Activated CD4-positive, alpha-beta T cell treated with anti-CD3 and anti-CD28 coated beads, Interleukin-2, amount 50 U/mL, for 24 hours (primary cell): ENCODE measurements at places on chromosomes 12 and 14.

DNA sequence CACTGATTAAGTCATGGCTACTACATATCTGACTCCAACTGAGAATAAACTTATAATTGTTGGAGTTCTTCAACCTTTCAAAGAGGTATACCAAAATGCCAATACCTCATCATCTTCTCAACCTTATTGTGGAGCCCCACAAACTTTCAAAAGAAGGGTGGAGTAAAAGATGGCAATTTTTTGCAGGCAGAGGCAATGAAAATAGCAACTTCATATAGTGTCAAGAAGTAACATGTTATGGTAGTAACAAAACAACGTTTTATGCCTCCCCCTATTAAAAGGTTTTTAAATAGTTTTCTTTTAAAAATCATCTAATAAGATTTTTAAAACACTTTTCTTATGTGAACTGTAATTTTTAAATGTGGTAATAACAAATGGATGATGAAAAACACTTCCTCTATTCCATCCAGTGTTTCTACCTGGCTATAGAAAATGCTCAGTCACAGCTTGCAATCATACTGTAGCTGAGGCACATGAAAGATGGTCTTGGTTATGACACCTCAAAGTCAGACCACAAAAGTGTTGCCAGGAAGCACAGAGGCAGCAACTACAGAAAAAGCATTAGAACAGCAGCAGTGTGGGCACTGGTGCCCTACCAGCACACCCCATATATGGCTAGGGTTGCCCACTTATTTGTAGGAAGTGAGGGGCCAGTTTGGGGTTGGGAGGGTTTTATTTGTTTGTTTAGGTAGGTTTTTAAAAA, 7.0 kb downstream of the PPP1R12A start:
- DNase-seq, result no peak

DNA sequence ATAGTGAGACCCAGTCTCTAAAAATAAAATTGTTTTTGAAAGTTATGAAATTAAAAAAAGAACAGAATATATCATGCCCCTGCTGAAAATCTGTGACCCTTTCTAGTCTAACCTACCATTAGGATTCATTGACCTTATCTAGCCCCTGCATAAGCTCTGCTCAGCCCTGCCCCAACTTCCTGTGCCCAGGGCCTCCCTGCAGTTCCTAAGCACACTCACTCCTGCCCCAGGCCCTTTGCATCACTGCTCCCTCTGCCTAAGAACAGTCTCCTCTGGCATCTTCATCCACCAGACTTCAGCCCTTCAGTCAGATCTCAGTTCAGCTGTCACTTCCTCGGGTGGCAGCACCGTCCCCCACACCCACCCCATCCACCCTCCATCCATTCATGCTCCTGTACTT, 55.4 kb downstream of the SCARB1 start:
- no peak for DNase-seq

- DNase-seq, result no peak
These were observed 19.4 kb downstream of the ALDH6A1 start for GRCh38 chr14:74064883-74065282.

- no peak for DNase-seq
These were observed 49.5 kb upstream of the FOXN3 start for GRCh38 chr14:89466484-89466883.

DNA sequence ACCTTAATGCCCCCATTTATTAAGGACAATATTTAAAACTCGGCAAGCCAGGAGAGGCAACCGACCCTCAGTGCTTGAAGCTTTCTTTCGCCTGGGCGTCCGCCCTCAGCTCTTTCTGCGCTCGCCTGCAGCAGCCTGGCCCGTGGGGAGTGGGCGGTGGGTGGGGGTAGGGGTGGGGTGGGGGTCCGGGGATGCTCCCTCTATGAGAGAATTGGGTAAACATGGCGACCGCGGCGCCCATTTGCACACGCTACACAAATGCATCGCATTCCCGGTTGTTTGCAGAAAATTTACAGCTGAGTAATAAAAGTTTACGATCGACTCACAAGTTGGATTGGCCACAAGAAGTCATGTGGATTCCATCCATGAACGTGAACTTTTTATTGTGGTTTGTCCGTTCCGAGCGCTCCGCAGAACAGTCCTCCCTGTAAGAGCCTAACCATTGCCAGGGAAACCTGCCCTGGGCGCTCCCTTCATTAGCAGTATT, 7.7 kb downstream of the HOXC8 start:
- no peak for DNase-seq

GRCh38 chr12:113400362-113400761, 3.3 kb downstream of the SDS start:
- DNase-seq, result no peak

DNA sequence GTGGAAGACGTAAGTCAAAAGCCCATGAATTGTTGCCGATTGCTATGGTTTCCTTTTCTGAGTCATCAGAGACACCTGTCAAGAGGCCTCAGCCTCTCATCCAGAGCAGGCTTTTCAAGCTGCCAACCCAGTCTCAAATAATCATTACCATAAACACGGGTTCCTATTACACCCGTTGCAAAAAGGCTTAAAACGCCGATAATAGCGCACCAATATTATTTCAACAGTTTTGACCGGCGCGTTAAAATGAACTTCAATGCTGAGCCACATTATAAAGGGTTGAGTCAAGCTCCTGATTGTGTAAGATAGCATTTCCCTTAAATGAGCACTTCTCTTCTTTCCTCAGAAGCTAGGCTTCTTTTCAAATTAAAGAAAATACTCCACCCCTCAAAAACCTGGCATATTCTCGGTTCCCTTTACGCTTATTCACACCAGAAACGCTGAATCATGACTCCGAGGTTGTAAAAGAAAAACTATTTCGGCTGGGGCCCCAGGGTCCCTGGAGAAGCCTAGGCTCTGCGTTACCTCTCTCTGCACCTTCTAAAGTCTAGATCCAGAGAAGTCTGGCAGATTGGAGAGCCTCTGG, 1.4 kb downstream of the TMTC1 start:
- no peak for DNase-seq

DNA sequence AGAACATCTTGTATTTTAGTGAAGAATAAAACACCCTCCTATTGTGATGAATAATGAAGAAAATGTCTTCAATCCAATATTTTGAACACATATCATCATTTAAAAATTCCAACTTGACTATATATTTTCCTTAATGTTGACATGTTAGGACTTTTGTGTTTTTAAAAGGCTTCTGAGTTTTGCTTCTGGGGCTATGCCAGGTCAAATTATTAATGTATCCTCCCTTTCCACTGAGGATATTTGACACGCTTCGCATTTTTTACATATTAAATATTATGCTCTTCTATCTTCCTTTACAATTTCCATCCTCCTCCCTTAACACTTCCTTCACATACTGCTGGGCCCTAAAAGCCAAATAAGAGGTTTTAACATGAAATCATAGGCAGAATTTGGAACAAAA, 20.6 kb downstream of the RERG start:
- DNase-seq, result no peak
